ENCODE measurements at places on chromosomes 5 and 9.

DNA sequence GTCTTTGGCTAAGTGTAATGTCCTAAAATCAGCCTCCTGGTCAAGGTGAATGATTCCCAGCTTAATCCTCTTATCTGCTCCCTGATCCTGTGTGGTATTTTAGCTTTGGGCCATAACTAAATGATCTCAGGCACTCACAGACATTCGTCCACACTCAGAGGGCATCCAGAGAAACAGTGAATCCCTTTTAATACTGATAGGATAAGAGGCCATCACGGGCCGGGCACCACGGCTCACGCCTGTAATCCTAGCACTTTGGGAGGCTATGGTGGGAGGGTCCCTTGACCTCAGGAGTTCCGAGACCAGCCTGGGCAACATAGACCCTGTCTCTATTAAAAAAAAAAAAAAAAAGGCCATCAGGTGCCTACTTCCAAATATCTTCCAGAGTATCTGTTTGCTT is 6.3 kb downstream of the PDCL start:
- no peak for DNase-seq

- no peak for DNase-seq
These were observed 181.3 kb downstream of the SNCAIP start for GRCh38 chr5:122493091-122494021.

DNA sequence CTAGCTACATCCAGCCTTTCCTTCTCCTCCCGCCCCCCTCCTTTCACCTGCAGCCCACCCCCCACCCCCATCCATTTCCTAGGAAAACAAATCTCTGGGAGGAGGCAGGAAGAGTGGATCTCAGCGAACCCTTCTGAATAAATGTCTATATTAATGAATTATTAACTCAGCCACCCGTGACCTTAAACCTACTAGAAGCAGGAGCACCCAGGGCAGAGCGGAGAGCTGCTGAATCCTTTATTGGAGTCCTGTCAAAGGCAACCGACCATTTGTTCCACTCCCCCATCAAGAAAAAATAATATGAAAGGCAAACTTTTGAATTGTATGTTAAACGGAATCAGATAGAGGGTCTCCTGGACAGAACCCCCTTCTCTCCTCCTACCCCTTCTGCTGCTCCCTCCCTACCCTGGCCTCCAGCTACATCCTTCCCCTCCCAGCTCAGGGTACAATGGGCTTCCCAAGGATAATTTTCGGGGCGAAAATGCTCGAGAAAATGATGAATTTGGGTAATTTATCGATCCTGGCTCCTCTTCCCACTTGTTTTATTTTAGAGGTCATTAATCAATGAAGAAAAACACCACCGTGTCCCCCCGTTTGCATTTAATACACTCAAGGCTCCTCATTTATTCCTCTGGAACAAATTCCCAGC is 3.3 kb upstream of the PRDM6 start:
- no peak for DNase-seq

DNA sequence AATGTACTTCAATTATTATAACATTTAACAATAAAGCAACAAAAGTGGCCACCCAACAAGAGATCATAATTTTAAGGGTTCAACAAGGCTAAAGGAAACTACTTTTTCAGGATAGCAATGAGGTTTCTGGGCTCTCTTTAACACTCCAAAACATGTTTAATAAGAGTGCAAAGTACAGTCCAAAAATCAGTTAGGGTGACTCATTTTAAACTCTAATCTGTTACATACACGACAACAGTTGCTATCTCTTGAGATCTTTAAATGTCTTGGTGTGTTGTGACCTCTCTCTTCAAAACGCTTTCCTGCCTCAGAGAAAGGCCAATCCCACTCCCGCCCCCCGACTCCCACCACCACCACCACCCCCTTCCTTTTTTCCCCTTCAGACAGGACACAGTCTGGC is 11.5 kb downstream of the NFIB start:
- no peak for DNase-seq

- no peak for DNase-seq
These were observed 91.7 kb downstream of the RFK start for GRCh38 chr9:76302543-76302942.

GRCh38 chr9:121073038-121073437 is 1.7 kb upstream of the CNTRL start:
- no peak for DNase-seq

DNA sequence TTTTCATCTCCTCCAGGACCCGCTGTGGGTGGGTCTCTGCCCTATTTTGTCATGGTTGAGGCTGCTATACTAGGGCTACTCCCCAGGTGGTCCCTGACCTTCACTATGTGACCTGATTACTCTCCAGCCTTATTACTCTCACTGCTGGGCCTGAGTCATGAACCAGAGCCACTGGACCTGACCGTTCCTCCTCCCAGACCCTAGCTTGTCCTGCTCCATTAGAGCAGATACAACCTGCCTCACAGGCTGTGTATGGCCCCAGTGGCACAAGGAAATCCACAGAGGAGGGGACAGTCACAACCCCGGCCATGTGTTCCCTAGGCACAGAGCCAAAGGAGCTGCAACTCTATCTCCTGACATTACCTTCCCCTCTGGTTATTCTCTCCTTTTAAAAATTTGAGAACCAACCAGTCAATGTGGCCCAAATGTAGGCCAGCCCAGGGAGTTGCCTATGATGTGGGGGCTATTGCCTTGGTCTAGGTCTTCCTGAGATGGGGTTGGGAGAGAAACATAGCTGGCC is 96.0 kb upstream of the FSTL4 start:
- DNase-seq = no peak

- DNase-seq = no peak
These were observed 86.4 kb downstream of the FREM1 start for GRCh38 chr9:14823800-14824199.

DNA sequence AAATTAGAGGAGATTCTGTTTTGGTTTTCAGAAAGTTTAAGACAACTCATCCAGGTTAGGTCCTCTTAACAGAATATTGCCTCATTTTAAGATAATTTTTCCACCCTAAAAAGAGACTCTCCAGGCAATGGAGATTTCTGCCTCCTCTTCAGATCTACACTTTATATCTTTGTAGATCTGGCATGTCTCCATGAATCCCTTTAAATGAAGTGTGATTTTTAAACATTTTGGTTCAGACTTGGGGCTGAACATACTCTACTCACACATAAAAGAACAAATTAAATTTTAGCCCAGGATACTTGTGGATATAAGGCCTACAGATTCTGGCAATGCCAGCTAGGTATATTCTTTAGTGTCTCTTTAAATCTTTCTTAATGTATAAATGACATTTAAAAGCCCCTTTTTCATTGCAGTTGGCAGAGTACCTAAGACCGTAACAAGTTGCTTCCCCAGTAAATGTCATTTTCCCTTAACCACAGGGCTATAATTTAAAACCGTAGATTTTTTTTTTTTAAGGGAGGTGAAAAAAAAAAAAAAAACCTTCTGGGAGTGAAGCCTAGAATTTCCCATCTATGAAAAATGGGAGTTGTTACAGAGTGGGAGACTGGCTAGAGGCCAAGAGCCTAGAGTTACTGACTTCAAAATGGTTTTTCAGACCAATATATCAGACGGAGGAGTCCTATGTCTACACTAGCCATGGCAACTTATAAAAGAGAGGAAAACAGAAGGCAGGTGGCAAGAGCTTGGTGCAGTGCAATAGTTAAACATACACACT is 207.8 kb upstream of the TARS1 start:
- no peak for DNase-seq

- no peak for DNase-seq
These were observed 599.7 kb upstream of the FTMT start for GRCh38 chr5:121251954-121252353.

Data from GM12864 (cell line).